ENCODE measurements at places on chromosomes 11 and 22. TPM values are rescaled to one million over a fixed set of nuclear protein-coding genes. Genes with fewer than 3 reads are reported as not detected.
A peak's percentile ranks its signal among the peaks of the same experiment; 100 is the strongest.

The OR4D5 gene
- not detected for total RNA-seq

The DDI1 gene
- not detected for total RNA-seq

- H3K36me3 ChIP-seq: no peaks in the 10 kb centered on the region
- H3K27ac ChIP-seq: no peak overlapping the region
- DNase-seq: peak; percentile 78
- peaks cover 2% of the 10 kb centered on the region for H3K4me1 ChIP-seq
These were observed 88.6 kb upstream of the CRYBB3 start for GRCh38 chr22:25110846-25111578.

- no peak overlapping the region for H3K27ac ChIP-seq
- H3K4me1 ChIP-seq: no peaks in the 10 kb centered on the region
- no peaks in the 10 kb centered on the region for H3K36me3 ChIP-seq
- DNase-seq: no peak
- no peaks in the 10 kb centered on the region for H3K27me3 ChIP-seq
These were observed 16.6 kb downstream of the KCNQ1 start for GRCh38 chr11:2461253-2461955.

DNA sequence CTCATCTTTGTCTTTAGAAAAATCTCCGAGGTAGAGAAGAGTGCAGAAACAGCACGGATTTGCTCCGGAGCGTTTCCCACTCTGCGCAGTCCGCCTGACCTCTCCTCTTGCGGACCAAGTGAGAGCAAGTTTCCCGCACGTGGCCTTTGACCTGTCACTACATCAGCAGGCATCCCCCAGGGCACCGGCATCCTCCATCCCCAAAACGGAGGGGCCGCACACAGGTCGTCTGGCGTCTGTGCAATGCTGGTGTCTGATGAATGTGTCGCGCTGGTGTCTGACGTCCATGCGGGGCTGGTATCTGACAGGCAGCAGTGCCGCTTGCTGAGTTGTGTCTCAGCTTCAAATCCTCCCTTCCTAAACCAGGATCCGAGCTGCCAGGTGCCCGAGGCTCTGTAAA, 739 bp upstream of the MRGPRE start:
- no peak for DNase-seq
- H3K4me1 ChIP-seq: no peaks in the 10 kb centered on the region
- no peak overlapping the region for H3K27ac ChIP-seq
- H3K4me3 ChIP-seq: no peak overlapping the region
- peaks cover 9% of the 10 kb centered on the region for H3K27me3 ChIP-seq

GRCh38 chr11:99452075-99452474, 431.3 kb downstream of the CNTN5 start:
- H3K36me3 ChIP-seq: no peaks in the 10 kb centered on the region
- no peaks in the 10 kb centered on the region for H3K4me1 ChIP-seq
- H3K27me3 ChIP-seq: no peaks in the 10 kb centered on the region
